Activated T-cell treated with anti-CD3 and anti-CD28 coated beads, Interleukin-2, amount 50 U/mL, for 1 hour (primary cell): ENCODE measurements at places on chromosomes 2 and 18.

- DNase-seq: no peak
These were observed 61.4 kb downstream of the CYRIA start for GRCh38 chr2:16604236-16604635.

DNA sequence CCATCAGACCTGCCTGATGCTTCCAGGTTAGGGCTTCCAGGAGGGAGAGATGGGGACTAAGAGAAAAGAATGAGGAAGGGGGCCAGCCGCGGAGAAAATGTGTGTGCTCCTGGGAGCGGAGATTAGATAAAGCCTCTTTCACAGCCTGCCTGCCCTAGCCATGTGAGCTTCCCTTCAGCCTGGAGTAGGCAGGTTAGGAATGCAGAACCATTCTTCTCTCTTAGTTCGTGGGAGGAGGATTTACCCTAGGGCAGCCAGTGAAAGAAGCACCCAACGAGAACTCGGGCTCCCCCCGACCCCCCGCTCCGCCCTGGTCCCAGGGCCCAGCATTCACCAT lies 36.1 kb downstream of the POMC start:
- DNase-seq: no peak

- DNase-seq: no peak
These were observed 387.3 kb upstream of the SYT4 start for GRCh38 chr18:43664487-43665008.

- no peak for DNase-seq
These were observed 2.2 kb downstream of the MYO3B start for GRCh38 chr2:170180031-170180566.

DNA sequence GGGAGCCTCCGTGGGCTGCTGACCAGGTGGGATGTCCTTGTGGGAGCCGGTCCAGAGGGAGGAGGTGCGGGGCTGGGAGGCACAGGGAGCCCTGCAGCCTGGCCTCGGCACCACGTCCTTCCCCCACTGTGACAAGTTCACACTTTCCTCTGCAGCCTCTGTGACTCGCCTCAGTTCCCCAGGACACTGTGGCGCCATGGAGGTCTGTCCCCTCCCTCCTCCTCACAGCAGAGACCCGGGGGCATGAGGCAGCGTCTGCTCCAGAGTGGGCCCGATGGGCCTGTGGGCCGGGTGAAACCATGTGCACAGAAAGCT lies 27.3 kb upstream of the KCNG2 start:
- DNase-seq: no peak

DNA sequence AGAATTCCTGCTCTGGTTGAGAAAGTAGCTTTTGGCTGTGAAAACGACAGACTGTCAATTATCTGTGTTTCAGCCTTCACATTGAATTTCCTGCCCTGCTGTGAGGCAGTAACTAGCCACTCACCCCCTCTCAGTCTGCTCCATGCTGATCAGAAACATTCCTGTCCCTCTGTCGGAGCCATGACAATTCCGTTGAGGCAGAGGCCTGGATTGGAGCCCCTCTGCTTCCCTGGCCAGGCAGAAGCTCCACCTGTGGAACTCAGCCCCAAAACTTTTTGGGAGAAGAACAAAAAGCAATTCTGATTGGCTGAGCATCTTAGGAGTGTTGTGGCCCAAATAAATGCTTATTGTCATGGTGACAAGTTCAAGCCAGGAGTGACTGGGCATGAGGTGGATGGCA lies 60.0 kb downstream of the APOB start:
- DNase-seq: no peak

DNA sequence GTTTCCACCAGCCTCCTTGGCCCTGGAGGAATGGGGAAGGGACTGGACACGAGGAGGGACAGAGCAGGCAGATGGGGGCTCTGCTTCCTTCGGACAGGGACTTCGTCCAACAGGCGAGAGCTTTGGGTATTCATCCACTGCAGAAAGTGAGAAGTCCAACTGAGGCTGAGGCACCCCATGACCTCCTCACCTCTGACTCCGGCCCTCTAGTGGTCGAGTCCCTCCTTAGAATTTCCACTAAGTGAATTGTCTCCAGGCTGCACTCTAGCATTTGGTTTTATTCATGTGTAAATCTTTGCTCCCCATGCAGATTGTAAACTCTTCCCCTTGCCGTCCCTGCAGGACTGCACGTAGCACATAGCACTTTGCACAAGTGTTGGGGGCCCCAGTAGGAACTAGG lies 75.6 kb downstream of the TMEM247 start:
- peak; percentile 38 for DNase-seq

- DNase-seq: no peak
These were observed 445.7 kb upstream of the SLC14A2 start for GRCh38 chr18:45169610-45170009.

- DNase-seq: no peak
These were observed 316.2 kb downstream of the EPHA4 start for GRCh38 chr2:221255862-221256261.

DNA sequence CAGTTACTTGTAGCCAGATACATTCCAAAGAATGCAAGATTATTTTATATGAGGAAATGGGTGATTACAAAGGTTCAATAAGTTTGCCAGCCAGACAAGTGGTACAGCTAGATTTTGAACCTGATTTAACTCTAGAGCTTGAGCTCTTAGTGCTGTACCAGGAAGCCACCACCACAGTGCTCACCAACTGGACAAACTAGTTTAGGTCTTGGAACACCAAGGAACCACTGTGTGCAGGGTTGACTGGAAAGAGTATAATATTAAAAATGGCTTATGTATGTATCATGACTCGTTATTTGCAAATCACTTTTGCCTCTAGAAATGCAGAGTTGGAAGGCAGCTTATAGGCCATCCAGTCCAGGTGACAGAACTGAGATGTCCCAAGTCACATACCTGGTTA lies 177.2 kb downstream of the TXNL1 start:
- DNase-seq: no peak

GRCh38 chr18:5484526-5484925 lies 59.3 kb downstream of the EPB41L3 start:
- DNase-seq: no peak

GRCh38 chr2:199984159-199984558 lies 28.8 kb downstream of the MAIP1 start:
- no peak for DNase-seq

DNA sequence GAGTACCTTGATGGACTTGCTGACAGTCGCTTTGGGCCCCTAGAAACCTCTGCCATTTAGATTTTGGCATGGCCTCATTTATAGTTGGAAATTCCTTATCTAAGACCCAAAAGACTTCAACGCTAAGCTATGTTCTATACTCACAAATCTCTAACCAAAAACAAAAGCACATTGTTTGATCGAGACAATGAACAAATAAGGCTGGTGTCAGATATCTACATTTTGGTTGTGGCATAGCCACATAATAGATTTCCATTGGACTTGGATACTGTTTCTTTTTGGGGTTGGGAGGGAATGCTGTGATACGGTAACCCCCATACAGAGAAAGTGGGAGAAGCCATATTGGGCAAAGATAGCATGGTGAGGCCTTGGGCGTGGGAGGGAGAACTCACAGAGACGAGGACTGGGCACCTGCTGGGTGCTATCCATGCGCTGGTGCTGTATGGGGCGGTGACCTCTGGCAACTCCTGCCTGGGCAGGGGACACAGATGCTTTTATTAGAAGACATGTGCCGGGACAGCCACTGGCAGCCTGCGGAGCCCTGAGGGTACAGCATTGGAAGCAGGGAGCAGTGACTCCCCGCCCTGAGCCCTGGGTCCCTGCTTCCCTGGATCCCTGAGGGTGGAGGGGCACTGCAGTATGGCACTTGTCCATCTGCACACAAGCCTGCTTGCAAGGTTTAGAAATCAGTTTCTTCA lies 97.1 kb downstream of the ASAP2 start:
- DNase-seq: no peak

DNA sequence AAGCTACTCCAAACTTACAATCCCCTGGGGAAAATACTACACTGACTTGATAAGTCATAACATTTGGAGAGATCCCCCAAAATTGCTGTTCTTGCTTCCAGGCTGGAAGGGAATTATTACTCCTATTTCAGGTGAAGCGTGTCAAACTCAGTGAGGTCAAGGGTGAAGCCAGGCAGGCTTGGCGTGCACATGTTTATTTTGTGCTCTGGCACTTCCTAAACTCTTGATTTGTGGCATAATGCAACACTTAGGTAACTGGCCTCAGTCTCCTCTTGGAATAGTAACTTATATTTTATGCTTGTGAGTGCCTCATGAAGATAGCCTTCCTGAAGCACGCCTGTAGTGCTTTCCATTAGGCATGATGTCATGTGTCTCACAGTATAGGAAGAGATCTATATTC lies 751.2 kb downstream of the CNTNAP5 start:
- no peak for DNase-seq
